ENCODE measurements at places on chromosomes 16 and 17.

GRCh38 chr16:14378131-14378551 is 251.9 kb downstream of the PARN start:
- no peak for DNase-seq

DNA sequence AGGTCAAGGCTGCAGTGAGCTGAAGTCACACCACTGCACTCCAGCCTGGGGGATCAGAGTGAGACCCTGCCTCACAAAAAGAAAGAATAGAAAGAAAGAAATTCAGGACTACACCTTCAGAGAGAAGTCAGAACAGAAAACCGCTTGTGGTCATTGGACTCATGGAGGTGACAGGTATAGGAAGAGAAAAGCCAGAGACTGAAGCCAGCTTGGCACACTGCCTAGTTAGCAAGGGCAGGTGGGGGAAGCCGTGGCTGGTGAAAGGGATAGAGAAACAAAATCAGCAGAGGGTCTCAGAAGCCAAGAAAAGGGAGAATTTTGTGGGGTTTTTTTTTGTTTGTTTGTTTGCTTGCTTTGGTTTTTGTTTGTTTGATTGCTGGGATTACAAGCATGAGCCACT is 32.9 kb upstream of the SKAP1 start:
- DNase-seq: no peak

DNA sequence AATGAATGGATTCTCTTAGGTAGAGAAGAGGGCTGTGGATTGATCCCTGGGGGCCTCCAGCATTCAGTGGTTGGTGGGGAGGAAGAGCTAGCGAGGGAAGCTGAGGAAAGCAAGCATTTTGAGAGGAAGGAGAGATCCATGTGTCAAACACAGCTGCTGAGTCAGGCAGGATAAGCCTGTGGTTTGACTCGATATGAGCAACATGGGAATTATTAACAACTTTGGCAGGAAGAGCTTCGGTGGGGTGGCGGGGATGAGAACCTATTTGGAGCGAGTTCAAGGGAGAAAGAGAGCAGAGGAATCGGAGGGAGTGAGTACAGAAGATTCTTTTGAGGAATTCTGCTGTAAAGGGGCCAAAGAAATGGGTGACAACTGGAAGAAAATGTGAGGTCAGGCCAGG is 59.5 kb upstream of the CDC42EP4 start:
- DNase-seq: no peak

DNA sequence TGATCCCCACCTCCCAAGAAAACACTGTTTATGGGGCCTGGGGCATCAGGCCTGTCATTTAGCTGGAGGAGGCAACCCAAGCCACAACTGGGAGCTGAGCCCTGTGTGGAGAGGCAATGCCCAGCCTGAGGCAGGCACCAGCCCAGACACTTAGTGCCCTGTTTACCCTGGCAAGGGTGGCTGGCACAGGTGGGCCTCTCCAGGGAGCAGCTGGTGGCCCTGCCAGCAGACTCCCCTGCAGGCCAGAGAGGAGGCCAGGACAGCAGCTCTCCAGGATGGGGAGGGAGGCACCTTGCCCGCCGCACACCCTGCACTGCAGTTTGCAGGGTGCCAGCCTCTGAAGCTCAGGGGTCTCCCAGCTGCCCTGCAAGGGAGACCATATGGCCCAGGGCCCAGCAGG is 9.1 kb upstream of the TMEM92 start:
- DNase-seq: no peak

GRCh38 chr16:86496262-86496928 is 13.9 kb upstream of the FOXF1 start:
- DNase-seq: no peak

DNA sequence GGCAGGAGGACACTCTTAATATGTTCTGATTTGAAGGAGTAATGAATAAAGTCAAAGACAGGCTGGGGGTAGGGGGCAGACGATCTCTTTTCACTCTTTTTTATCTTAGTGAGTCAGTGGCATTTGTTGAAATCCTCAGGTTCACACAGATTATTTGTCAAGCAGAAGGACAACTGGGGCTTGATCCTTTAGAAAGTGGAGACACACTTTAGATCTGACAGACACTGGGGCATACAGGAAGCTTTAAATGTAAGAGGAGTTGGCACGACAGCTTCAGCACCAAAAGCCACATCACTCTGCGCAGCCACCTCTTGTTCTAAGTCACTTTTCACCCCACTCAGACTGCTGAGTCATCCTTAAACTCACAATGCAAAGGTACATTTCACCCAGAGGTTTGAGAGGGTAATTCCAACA is 121.5 kb downstream of the STXBP4 start:
- peak; percentile 58 for DNase-seq

- no peak for DNase-seq
These were observed 3.0 kb downstream of the BAHCC1 start for GRCh38 chr17:81398176-81398831.

DNA sequence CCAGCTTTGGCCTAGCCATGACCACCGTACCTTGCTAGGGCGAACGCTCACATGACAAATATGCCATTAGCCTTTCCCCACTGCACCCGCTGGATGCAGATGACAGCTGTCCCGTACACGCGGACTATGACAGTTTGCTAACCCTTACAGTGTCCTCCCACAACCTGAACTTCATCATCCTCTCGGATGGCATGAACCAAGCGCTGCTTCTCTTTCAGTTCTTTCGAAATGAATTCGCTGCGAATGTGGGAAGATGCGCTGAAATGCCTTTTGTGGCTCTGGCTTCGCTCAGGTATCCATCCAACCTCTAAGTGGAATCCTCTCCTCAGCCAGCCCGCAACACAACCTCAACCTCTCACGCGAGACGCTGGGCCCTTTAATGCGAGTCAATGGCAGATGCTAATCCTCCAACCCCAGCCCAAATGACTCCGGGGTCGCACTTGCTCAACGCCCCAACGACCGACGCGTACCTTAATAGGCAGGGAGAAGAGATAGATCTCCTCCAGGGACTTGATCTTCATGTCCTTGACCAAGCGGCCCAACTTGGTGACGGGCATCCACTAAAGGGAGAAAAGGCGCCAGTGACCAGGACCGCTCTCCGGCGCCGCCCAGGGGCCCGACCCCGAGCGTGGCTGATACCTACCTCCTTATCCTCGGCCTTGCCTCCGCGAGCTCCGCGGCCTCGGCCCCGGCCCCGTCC is 670 bp downstream of the RPS2 start:
- DNase-seq: peak; percentile 67

DNA sequence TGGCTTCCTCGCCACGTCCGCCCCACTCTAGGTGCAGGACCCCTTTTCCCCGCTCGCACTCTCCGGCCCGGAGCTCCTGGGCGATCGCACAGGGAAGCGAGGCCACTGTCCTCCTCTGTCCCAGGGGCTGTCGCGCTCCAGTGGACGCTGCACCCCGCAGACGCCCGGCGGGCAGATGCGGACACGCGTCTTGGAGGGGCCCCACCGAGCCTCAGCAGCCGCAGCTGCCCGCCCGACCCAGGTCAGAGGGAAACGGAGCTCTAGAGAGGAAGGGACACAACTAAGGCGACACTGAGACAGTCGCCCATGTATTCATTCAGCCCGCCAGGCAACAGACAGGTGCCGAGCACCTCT is 726 bp upstream of the SLC13A5 start:
- DNase-seq: no peak

DNA sequence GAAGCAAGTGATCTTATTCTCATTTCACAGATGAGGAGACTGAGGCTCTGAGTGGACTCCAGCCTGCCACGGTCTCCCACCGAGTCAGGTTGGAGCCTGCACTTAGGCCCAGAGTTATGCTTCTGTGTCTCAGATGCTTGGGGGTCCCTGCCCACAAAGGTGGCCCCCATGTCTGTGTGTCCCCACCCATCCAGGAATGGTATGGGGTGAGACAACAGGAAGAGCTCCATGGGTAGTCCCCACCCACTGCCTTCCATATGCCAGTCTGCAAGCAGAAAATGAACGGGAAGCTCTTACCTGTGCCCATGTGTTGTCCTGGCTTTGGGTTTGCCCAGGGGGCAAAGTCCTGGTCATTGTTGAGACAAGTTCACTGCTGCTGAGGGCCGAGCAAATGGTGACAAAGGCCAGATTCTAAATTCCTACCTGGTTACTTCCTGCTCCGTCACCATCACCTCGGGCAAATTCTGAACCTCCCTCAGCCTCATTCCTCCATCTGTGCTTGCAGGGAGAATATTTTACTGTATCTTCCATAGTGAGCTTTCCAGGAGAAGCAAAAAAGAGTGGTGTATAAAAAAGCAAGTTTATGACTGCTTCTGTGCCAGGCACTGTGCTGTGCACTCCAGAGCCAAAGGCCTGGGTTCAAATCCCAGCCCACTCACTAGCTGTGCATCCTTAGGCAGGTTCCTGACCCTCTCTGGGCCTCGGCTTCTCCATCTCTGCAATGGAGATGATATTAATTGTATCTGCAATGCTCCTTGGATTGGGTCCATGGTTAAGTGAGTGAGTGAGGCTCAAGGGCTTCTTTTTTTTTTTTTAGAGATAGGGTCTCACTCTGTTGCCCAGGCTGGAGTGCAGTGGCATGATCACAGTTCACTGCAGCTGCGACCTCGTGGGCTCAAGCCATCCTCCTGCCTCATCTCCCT is 9.3 kb downstream of the IL4R start:
- DNase-seq: no peak

DNA sequence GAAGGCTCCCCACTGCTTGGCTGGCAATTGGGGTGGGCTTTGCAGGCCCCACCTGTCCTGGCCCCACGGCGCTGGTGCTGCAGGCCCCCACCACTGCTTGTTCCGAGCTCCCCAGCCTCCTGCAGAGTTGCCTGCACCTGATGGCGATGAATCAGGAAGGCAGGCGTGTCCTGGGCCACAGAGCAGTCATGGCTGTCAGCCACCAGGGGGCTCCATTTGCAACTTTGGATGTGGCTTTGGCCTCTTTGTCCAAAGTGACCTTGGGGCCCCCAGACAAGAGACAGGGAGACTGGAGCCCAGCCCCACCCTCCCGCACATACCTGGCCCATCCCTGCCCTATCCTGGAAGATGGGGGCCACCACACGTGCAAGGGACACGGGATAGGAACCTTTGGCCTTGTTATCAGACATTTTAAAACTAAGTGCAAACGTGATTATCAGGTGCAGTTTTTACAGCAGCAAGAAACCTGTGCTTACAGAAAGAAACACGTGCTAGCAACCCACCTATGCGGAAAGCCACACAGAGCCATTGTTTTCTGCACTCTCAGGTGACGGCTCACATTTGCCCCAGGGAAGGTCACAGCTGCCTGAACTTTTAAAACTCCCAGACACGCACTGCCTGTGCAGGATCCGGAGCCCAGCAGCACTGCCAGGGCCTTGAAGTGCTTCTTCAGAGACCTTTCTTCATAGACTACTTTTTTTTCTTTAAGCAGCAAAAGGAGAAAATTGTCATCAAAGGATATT is at the start of gene DNASE1:
TSS of gene DNASE1 (plus strand) at position 443 of the 743 bp plus-strand sequence. CDS start 683 bp downstream, outside the sequence.
- DNase-seq: peak; percentile 50

- DNase-seq: peak; percentile 15
These were observed 5.0 kb upstream of the CAPN15 start for GRCh38 chr16:522320-523096.

DNA sequence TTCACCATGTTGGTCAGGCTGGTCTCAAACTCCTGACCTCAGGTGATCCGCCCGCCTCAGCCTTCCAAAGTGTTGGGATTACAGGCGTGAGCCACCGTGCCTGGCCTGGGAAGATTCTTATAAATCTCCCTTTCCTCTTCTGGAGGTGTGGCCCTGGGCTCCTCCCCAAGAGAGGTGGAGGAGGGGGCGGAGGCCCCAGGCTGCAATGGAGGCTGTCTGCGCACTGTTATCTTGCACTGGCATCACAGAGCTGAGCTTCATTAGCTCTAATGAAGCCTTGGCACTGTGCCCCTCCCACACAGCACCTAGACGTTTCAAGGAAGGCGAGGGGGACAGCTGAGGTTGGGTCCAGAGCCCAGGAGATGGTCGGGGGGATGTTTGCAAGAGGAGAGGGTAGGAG is 7.5 kb downstream of the ARHGAP23 start:
- DNase-seq: no peak

- no peak for DNase-seq
These were observed 19.6 kb upstream of the CCL2 start for GRCh38 chr17:34235389-34236028.

DNA sequence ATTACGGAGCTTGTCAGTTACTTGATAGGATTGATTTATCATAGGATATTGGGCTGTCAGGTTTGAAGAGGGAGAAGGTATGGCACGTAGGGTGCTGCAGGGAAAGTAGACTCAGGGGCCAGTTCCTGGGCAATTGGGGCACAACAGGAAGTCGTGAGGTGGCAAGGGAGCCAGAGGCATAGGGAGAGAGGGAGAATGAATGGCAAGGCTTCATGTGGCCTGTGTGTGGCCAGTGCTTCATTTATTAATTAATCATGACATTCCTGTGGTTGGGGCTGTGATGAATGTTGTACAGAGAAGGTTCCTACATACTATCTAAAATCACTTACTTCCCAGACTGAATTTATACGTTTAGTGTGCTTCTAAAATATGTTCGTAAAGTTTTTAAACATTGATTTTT is 19.3 kb downstream of the MFSD11 start:
- DNase-seq: no peak

GRCh38 chr17:36072431-36073121 is 8.5 kb downstream of the CCL18 start:
- peak; percentile 69 for DNase-seq

DNA sequence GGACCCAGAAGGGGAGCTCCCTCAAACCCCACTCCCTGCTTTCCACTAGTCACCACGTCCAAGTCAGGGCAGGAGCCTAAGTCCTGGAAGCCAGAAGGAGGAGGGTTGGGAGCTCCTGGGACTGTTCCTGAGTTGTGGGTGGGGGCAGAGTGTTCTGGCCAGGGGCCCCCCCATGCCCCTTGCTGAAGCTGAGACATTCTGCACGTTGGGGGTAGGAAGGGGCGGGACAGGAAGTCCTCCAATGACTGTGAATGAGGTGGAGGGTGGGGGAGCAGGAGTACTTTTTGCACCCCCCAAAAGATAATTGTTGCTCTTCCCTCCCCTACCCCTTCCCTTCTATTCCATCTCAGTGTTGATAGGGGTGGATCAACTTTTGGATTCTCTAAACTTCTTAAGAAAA is 21.4 kb upstream of the C17orf113 start:
- DNase-seq: no peak

DNA sequence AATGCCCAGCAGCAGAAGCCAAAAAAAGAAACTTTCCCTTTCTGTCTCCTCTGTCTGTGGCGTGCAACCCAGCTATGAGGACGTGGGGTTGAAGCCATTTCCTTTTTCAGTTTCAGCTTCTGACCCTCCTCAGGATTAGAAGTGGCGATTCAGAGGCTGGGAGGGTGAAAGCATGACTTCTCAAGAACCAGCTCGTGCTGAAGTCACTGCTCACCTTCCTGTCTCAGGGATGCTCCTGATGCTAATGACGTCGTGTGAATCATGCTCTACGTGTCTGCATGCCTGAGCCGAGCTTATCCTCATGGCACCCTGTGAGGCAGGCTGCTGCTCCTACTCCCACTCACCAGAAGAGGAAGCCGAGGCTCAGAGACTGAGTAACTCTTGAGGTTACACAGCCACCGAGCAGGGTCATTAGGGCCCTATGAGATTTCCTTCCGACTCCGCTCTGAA is 5.7 kb upstream of the LPO start:
- peak; percentile 68 for DNase-seq

- no peak for DNase-seq
These were observed 9.0 kb downstream of the CRK start for GRCh38 chr17:1447052-1447451.

- DNase-seq: no peak
These were observed 65.2 kb downstream of the PRMT7 start for GRCh38 chr16:68375801-68376536.

- no peak for DNase-seq
These were observed 9.0 kb upstream of the CSNK1D start for GRCh38 chr17:82282239-82283207.

Measured in GM06990 (cell line).